ENCODE measurements at places on chromosomes 2 and 18.

GRCh38 chr18:62186499-62186773 is 420 bp downstream of the PIGN start:
- no peak for DNase-seq

GRCh38 chr2:205564346-205565141 is 117.8 kb upstream of the NRP2 start:
- DNase-seq = no peak

DNA sequence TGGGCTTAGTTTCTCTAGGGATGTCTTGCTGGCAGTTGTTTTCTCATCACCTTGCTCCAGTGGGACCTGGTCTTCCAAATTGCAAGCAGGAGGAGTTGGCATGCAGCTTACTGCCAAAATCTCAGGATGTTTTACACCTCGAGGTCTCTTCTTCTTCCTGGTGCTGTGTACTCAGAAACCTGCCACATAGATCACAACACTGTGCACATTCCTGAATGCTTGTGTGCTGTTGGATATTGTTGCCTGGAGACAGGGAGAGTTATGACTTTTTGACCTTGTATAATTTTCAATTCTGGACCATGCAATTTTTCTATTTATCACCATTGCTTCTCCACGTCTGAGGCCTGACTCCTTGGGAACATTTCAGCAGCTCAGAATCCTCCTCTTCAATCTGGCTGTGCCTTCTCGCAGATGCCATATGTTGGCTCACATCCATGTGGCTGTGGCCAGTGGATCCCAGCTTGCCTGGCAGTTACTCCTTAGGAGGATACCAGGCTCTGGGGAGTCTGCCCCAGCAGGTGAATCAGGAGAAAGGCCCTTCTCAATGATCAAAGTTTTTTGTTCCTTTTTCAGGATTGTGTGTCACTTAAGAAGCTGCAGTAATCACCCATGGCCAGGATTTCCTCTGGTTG is 489.3 kb downstream of the TSN start:
- DNase-seq = no peak

DNA sequence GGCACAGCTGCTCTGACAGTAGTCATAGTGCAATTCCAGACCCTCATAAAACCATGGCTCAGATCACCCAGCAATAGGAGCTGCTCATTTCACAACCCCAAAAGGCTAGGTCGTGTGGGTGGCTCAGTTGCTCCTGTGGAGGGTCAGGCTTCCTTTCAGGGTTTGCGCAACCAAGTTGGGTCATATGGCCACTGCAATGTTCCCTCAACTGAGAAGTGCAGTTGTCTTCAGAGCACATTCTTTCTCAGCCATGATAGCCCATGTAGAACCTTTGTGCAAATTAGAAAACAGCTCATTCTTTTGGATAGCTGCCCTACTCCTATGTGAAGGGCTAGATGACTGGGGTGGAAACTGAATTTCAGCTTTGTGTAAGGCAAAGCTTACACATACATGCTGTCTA is 3.2 kb downstream of the SERPINB13 start:
- no peak for DNase-seq

GRCh38 chr2:40384714-40385113 is 67.2 kb downstream of the SLC8A1 start:
- DNase-seq = no peak

- no peak for DNase-seq
Observed at GRCh38 chr2:166170356-166170755, 42.5 kb upstream of the SCN1A start.

GRCh38 chr2:239436669-239437335 is 36.0 kb upstream of the HDAC4 start:
- DNase-seq = no peak
